Suppressor macrophage treated with lipopolysaccharide for 1 hour (primary cell): ENCODE measurements at places on chromosomes 11 and 22.

GRCh38 chr11:107272561-107272960 lies 185.1 kb downstream of the CWF19L2 start:
- DNase-seq, result no peak

DNA sequence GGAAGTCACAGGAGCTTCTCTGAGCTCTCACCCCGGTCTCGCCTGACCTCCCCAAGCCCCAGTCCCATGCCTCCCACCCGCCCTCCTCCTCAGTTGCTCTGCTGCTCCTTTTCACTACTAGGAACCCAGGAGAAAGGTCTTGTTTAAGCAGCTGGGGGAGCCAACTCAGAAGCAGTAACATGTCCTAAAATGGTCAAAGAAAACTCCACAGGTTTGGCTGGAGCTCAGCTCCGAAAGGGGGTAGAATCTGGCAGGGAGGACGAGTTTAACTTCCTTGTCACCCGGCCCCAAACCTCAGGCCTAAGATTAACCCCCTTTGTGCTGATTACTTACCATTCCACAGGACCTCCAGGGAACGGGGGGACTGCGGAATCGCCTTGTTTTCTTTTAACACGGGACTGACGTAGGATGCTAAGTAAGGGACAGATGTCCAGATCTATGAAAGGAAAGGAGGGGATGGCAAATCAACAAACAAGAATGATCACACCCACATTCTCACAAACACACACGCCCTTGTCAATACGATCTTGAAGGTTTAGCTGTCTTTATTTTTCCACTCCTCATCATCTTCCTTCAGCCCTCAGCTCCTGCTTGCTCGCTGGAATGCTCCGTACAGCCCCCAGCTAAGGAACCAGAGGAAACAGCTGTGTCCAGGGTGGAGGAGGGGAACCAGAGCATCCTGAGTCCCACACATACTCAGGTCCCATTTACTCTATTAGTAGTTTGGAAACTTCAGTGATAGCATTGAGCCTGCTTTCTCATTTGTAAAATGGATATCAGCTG lies 13.5 kb downstream of the PCSK7 start:
- DNase-seq, result no peak

DNA sequence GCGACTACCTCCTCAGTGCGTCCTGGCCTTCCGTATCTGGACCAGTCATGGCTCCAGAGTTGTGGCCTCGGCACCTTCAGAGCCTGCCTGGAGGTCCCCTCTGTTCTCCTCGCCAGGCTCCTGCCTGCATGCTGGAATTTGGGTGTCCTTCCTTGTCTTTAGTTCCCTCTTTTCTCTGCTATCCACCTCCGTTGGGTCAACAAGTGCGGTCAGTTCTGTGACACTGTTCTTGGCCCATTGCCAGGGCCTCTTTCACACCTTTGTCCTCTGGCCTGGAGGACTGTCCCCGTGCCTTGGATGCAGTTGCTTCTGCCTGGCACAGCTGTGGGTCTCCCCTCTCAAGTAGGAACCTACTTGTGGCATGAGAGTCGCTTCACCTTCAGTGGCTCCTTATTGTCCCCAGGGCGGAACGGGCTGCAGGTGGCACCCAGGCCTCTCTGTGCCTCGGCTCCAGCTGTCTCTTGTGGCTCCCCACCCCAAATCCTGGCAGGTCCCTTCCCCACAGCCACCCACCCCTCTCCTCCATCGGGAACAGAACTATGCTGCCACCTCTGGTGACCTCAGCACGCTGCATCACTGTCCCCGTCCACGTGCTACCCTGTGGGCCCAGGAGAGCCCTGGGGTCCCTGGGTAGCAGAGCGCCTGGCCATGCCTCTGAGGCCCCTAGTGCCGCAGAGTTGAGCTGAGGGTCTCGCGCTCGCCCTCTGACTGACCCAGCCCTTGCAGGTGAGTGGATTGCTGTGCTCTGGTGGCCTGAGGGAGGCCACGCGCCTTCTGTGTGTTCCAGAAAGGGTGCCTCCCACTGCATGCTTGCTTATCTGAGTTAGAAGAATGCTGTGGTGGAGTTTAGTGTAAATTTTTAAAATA lies 4.7 kb downstream of the DGCR8 start:
- no peak for DNase-seq

DNA sequence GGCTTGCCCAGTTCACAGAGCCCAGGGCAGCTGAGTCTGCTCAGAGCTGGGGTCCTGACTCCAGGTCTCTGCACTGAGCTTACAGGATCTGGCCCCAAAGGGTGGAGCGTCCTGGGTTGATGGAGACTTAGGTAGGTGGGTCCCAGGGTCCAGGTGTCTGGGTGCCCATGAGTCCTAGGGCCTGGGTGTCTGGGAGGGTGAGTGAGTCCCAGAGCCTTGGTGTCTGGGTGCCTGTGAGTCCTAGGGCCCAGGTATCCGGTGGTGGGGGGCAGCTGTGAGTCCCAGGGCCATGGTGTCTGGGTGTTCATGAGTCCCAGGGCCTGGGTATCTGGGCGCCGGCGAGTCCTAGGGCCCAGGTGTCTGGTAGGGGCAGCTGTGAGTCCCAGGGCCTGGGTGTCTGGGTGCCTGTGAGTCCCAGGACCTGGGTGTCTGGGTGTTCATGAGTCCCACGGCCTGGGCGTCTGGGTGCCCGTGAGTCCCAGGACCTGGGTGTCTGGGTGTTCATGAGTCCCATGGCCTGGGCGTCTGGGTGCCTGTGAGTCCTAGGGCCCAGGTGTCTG lies 1505.6 kb downstream of the BRD1 start:
- no peak for DNase-seq

- peak; percentile 87 for DNase-seq
These were observed 84.6 kb downstream of the SWAP70 start for GRCh38 chr11:9748361-9748970.
